ENCODE measurements at places on chromosomes 3 and 15.

DNA sequence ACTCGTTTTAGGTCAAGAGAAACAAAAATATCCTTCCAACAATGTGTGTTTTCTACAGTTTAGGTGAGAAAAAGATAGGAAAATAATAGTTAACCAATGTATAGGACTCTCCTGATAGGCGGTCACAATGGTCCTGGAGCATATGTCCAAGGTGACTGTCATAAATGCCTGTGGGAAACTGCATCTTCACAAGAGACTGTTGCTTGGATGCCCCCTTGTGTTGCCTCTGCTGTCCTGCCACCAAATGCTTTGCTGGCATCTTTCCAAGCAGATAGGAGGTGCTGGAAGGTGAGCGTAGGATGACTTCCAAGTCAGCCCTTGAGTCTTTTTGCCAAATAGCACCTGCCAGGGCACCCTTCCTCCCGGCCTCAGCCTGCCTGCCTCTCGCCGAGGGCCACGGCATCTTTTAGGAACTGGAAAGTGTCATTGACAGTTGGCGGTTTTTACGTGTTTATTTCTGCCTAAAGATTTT lies 24.1 kb upstream of the SACM1L start:
- DNase-seq, result peak; percentile 64

- DNase-seq, result no peak
These were observed 34.5 kb downstream of the PIK3CB start for GRCh38 chr3:138800248-138800647.

DNA sequence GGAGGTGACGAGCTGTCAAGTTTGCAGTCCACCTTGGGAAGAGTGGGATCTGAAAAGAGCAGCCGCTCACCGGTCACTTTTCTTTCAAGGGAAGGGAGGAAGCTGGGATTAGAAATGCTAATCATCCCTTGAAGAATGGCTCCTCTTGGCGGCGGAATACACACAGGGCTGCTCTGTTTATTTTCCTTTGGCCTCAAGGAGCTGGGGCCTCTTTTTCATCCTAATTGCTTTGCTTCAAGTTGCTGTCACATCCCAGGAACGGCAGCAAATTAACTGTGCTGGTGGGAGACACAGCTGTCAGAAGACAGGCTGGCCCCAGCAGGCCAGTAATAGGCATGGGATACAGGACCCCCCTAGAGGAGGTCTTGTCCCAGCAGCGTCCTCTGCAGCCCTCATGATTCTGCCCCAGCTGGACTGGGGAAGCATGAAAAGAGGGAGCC lies 6.7 kb downstream of the KBTBD13 start:
- DNase-seq, result no peak

- no peak for DNase-seq
These were observed 302.7 kb upstream of the CHRNA7 start for GRCh38 chr15:31727612-31728011.

DNA sequence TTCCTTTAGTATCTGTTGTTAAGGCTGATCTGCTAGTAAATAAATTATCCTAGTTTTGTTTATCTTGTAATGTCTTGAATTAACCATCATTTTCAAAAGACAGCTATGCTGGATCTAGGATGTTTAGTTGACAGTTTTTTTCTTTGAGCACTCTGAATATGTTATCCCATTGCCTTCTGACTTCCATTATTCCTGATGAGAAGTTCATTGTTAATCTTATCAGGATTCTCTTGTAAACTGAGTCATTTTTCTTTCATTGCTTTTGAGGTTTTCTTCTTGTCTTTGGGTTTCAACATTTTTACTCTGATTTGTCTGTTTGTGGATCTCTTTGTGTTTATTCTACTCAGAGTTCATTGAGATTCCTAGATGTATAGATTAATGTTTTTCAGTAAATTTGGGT lies 157.7 kb downstream of the WNT7A start:
- DNase-seq, result no peak

DNA sequence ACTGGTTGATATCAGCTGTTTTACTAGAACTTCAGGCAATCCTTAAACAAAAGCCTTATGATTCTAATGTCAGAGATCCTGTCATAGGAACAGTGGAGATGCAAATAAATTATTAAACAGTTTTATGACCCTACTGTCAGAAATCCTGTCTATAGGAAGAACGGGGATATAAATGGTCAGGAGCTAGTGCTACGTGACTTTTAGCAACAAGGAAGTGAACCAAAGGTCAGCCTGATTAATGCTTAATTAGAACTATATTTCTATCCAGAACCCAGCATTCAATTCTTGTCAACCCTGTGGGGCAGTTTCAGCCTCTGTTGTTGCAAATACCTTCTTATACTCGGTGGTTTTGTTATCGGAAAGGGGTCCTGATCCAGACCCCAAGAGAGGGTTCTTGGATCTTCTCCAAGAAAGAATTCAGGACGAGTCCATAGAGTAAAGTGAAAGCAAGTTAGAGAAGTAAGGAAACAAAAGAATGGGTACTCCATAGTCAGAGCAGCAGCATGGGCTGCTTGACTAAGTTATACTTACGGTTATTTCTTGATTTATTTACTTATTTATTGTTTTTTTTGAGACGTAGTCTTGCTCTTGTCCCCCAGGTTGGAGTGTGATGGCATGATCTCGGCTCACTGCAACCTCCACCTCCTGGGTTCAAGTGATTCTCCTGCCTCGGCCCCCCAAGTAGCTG lies 59.9 kb upstream of the RNU6-1 start:
- no peak for DNase-seq

All from stimulated activated CD4-positive, alpha-beta T cell treated with anti-CD3 and anti-CD28 coated beads, Interleukin-4, amount 100 ng/mL, for 4 hours (primary cell).